Effector CD8-positive, alpha-beta T cell (primary cell): ENCODE measurements at places on chromosomes 13 and 19.

- DNase-seq, result no peak
These were observed 298.4 kb downstream of the SLITRK6 start for GRCh38 chr13:85500696-85501256.

GRCh38 chr13:47598340-47598911 is 402.6 kb downstream of the SUCLA2 start:
- DNase-seq, result no peak

- DNase-seq, result no peak
These were observed 59.4 kb upstream of the TSHZ3 start for GRCh38 chr19:31408460-31409124.

DNA sequence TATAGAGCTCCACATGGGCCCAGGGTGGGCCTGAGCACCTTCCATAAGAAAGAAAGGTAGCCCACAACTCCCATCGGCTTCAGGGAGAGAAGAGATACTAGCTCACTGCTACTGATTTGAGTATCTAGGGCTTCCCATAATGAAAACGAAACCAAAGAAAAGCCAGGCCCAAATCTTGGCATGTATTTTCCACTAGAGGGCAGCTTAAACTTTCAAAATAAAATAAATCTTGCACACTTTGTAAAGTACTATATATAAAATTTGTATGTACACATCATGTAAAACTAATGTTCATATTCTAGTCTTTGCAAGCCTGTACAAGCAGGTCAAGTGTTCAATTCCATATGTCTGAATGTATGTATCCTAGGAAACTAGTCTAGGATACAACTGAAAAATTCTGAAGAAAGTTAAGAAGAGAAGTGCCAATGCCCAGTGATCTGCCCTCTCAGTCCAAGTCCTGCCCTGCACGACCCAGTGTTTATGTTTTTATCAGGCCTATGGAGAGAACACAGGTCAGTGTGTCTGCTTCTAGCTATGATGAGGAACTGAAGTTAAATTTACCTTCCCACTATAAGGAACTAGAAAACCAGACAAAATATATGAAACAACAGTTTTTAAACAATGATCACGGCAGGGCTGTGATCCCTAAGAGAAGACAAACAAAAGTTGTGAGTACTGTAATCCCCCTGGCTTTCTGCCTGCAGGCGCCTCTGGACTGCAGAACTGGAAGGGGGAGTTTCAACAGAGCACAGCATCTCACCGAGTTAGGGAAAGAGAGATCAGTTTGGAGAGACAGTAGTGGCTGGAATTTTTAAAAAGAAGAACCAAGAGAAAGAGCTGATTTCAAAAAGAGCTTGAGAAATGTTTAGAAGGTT is 475.7 kb downstream of the UQCRFS1 start:
- no peak for DNase-seq

DNA sequence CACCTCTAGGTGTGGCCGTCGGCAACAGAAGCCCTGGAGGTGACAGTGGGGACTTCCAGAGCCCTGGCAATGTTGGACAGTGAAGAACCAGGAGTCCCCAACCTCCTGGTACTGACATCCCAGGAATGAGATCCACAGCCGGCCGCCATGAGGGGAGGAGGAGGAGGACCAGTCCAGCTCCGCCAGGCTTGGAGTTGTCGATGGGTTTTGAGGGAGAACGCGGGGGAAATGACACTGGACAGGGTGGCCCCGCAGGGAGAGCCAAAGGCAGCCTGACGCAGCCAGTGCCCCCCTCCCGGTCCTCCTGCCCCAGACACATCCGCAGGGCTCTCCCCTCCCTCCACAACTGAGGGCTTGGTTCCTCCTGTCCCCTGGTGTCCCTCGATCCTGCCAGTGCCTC is 57.9 kb downstream of the SPACA7 start:
- DNase-seq, result no peak

- DNase-seq, result no peak
These were observed 86.1 kb downstream of the DHRS12 start for GRCh38 chr13:51717786-51718398.

- DNase-seq, result no peak
These were observed 5.0 kb downstream of the ELAVL1 start for GRCh38 chr19:8000298-8001038.
